ENCODE measurements at places on chromosomes 5 and 9.

GRCh38 chr9:88737876-88738275, 202.9 kb downstream of the NXNL2 start:
- no peak for DNase-seq

GRCh38 chr5:64273276-64273675, 107.6 kb downstream of the RNF180 start:
- DNase-seq = no peak

DNA sequence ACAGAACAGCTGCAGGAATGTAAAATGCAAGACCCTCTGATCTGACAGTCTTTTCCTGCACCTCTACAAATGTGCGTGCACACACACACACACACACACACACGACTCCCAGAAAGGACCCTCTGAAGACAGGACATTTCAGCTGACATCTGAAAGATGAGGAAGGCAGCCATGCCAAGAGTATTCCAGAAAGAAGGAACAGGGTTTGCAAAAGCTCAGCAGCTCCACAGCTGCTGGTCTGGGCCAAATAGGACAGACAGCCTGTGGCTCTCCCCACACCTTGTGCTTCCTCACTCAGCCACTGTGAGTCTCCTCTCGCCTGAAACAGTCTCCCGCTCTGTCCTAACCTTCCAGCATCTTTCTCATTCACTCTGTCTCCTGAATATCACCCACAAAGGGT, 189.0 kb downstream of the PALM2AKAP2 start:
- DNase-seq = no peak

DNA sequence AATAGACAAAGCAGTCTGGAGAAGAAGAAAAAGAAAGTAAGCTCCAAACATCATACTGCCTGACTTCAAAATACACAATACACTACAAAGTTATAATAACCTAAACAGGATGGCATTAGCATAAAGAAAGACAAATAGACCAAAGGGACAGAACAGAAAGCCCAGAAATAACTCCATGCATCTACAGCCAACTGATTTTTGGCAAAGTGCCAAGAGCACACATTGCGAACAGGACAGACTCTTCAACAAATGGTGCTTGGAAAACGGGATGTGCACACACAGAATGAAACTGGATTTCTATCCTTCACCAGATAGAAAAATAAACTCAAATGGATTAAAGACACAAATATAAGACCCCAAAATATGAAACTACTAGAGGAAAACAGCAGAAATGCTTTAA, 66.6 kb upstream of the SPATA31E1 start:
- DNase-seq = no peak

GRCh38 chr9:36625006-36625615, 52.4 kb downstream of the MELK start:
- no peak for DNase-seq

- no peak for DNase-seq
Observed at GRCh38 chr9:110330484-110331105, 7.1 kb downstream of the TXNDC8 start.

- no peak for DNase-seq
Observed at GRCh38 chr5:171622010-171622409, 163.6 kb upstream of the SMIM23 start.

- no peak for DNase-seq
Observed at GRCh38 chr9:133942206-133942975, 49.7 kb downstream of the VAV2 start.

DNA sequence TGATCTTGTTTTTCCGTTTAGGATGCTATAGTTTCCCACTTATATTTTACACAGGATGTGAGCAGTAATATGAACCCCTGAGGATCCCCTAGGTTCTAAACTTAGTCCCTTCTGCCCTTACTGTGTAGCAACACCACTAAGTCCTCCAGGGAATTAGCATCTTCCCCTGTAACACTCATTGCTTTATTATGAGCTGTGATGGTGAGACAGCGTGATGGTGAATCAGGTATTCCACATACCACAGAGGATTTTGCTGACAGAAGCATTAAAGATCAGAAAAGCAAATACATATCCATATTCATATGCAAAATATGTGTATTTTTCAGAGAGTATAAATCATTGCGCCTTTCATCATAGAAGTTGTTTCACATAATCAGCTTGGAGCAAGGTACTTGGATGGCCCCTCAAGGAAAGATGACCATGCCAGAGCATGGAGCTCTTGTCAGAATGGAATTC, 317.0 kb downstream of the ICE1 start:
- no peak for DNase-seq

DNA sequence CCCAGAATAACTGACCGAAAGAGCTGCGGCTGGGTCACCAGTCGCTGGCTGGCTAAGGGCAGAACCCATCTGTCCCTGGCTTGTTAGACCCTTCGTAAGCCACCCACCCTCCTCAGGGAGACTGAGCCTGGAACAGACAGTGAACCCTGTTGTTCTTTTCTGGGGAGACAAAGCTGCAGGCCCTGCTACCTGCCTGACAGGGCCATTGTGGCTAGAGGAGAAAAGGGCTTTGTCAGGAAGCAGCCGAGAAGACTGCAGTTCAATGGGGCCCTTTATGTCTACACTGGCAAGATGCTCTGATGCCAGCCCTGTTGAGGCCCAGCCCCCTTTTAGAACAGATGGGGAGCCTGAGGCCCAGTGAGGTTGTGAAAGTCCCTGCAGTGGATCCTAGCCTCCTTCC, 3.7 kb upstream of the NIPAL4 start:
- DNase-seq = no peak

GRCh38 chr5:16013334-16014065, 166.1 kb downstream of the MARCHF11 start:
- no peak for DNase-seq

GRCh38 chr5:66639037-66639436, 42.8 kb downstream of the MAST4 start:
- no peak for DNase-seq

DNA sequence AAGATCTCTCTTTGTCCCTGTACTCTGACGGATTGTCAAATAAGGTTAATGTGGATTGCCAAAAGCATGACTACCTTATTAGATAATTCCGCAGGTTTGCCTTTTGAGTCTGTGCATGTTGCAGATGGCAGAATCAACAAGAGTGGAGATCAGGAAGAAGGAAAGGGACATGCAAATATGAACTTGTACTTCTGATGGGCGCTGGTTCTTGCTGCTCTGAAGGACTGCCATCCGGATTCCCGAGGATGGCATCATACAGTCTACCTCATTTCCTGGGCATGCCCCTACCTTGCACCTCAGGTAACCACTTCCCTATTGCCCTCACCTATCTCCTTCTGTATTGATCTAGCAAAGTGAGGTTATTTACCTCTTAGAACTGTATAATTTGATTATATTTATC, 504.2 kb downstream of the ACTL7B start:
- no peak for DNase-seq

DNA sequence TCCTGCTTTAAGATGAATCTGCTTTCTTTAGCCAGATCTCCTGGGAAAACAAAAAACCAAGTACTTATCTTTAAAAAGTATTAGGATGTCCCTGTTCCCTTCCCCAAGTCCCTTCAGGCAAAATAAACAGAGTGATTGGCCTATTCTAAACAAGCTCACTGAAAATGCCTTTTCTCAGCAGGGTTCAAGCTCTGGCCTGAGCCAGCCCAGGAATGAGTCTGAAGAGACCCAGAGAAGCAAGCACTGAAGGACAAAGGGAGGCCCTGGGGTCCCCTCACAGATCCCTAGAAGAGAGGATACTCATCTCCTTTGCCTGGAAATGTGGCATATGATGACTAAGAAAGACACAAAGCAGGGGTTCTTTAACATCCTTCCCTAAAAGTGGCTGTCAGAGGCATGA, 66.8 kb upstream of the MAP1B start:
- DNase-seq = no peak

GRCh38 chr5:33299621-33300208, 141.1 kb upstream of the TARS1 start:
- no peak for DNase-seq

DNA sequence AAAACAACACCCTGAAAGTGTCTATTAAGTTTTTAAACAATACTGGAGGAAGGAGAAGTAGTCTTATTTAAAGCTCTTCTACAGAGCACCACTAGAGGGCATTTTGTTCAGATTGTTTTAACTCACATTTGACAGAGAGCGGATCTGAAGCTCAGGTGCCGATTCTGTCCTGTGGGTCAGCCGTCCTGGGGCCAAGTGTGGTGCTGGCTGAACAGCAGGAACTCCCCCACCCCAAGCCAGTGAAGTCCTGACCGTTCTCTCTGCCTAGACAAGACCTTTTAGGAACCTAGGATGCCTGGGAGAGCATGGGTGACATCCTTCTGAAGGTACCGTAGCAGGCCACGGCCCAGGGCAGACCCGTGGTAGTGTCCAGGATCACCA, 3.9 kb downstream of the EXOC3 start:
- no peak for DNase-seq

DNA sequence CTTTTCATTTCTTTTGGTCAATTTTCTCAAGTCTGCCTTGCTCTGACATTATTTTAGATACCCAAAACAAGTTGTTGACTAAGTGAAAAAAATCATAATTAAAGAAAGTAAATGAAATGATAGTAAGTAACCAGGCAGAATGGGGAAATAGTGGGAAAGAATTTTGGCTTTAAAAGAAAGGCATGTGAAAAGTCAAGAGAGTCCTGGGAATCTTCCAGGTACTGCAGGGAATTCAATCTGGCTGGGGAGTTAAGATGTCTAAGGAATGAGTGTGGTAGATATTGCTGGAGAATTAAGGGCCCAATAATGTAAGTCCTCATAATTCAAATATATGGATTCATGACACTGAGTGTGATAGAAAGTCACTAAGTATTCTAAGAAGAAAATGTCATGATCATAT, 123.1 kb upstream of the PAPPA start:
- DNase-seq = no peak

- no peak for DNase-seq
Observed at GRCh38 chr9:107690021-107690420, 200.5 kb upstream of the KLF4 start.

DNA sequence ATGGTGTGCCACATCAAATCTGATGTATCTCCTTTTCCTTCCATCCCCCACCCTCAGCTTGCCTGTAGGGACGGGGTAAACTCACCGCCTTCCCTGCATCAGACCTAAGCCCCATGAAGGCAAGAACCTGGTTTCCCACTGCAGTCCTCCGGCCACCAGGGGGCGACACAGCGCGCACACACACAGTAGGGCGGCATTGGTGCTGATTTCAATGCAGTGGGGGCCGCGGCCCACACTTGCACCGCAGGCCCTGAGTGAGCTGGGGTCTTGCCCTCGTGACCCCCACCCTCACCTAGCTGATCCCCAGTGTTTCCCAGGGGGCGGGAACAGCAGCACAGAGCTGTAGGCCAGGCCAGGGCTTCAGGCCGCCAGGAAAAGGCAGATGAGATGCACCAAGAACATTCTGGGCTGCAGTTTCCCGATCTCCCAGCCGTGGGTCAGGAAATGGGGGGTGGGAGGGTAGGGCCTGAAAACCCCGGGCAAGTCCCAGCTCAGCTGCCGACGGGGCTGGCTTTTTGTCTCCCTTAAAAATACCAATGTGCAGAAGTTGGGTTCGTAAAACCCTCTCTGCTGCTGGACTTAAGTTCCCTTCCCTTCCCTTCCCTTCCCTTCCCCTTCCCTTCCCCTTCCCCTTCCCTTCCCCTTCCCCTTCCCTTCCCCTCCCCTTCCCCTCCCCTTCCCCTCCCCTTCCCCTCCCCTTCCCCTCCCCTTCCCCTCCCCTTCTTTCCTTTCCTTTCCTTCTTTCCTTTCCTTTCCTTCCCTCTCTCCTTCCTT, 19.5 kb downstream of the FAM163B start:
- peak; percentile 48 for DNase-seq

DNA sequence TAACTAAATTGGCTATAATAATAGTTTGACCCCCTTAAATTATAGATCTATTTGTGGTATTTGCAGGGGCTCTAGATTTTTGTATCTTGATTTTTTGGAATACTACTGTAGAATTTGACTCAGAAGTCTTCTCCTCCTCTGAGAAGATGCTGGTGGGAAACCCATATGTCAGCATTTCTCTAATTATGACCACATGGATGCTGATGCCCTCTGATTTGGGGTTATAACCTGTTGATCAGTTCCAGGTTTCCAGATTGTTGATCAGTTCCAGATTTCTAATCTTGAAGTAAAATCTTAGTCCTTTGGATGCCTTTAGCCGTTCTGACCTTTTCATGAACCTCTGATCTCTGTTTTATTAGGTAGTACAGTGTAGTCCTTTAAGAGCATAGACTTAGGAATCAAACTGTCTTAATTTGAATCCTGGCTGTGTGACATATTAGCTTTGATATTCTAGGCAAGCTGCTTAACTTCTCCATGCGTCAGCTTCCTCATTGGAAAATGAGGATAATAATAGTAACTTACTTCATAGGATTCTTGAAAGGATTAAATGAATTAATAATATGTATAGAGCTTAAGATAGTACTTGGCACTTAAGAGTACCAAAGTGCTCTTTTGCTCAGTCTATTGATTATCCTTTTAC, 8.1 kb downstream of the FSD1L start:
- DNase-seq = no peak

DNA sequence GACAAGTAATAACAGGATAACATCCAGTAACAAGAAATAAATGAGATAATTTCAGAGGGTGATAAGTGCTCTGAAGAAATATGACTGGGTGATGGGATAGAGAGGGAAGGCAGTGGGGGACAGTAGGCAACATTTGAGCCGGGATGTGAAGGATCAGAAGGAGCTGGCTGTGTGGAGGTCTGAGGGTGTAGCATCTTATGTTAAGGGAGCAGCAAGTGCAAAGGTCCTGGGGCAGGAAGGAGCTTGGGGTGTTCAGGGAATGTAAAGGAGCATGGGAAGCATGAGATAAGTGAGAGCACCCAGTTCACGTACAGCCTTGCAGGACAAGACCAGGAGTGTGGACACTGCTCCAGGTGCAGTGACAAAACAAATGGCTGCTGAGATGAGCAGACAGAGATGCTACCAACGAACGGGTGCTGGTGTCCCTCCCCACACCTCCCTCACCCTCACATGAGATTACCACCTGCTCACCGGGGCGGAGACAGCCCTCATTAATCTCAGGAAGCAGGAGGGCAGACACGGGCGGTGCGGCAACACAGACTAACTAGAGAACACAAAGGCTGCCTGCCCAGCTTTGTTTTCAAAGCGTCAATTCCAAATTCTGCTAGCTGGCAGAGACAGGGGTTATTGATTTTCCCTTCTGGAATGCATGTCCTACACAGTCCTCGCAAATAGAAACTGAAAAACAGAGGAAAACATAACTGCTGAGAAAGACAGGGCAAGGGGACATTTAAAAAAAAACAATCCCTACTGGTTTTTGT, 298.1 kb upstream of the PANK3 start:
- no peak for DNase-seq

DNA sequence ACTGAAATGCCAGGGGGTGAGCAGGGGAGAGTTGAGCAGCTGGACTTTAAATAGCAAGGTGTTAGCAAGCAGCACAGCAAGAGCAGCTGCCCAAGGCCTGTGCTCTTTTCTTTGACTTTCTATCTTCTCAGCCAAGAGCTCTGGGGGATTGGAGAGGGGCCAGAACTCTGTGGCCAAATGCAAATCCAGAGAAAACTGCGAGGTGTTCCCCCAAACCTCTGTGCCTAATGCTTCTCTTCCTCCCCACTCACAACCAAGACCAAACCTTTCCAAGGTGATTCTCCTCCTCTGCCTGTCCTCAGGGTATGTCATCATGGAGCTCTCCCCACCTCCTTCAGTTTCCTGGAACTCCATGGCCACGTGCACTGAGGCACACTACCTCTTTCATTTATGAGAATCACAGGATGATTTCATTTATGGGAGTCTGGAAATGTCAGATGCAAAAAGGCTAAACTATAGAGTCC, 118.7 kb upstream of the WWC1 start:
- DNase-seq = no peak

GRCh38 chr5:145510324-145510723, 324.8 kb downstream of the PRELID2 start:
- DNase-seq = no peak

- DNase-seq = no peak
Observed at GRCh38 chr5:74848553-74849025, 17.6 kb downstream of the FAM169A start.

- no peak for DNase-seq
Observed at GRCh38 chr5:94432499-94432898, 185.9 kb downstream of the KIAA0825 start.
